A549 treated with CpdA at 1 μM for 4 hours (cell line): ENCODE measurements at places on chromosomes 5 and 9. TPM values are rescaled to one million over a fixed set of nuclear protein-coding genes. Genes with fewer than 3 reads are reported as not detected.

Gene LCN2
- total RNA-seq = 1.0 to 5.7 TPM (median 3.3 TPM) in 5 replicates

Gene JAKMIP2
- not detected in 5 replicates for total RNA-seq

Gene DBH
- not detected in 5 replicates for total RNA-seq

Gene SPOCK1
- 13.4 to 19.8 TPM (median 18.7 TPM) in 5 replicates for total RNA-seq

Gene PLAA
- total RNA-seq = 31.3 to 44.3 TPM (median 32.1 TPM) in 5 replicates

Gene ZNF367
- total RNA-seq = 5.1 to 6.3 TPM (median 5.8 TPM) in 5 replicates

Gene PLPPR1
- not detected in 5 replicates for total RNA-seq

Gene UGCG
- 16.3 to 22.7 TPM (median 17.8 TPM) in 5 replicates for total RNA-seq

Gene NSMF
- 30.9 to 45.8 TPM (median 39.2 TPM) in 5 replicates for total RNA-seq

Gene PCDHGB7
- 0.03 to 0.16 TPM (median 0.07 TPM) in 5 replicates for total RNA-seq

Gene PROB1
- total RNA-seq = 0.27 to 0.33 TPM (median 0.31 TPM) in 5 replicates

Gene CDKN2B-AS1
- total RNA-seq = not detected in 5 replicates

Gene SH2D3C
- total RNA-seq = 0.03 to 0.16 TPM (median 0.13 TPM) in 4 of 5 replicates, not detected in the other

Gene LMNB1
- total RNA-seq = 54.2 to 86.3 TPM (median 62.8 TPM) in 5 replicates

Gene TAF1L
- not detected in 5 replicates for total RNA-seq

Gene SHB
- total RNA-seq = 37.3 to 64.5 TPM (median 57.0 TPM) in 5 replicates

Gene ROPN1L
- 1.9 to 2.7 TPM (median 2.3 TPM) in 5 replicates for total RNA-seq

Gene NUTM2G
- total RNA-seq = not detected in 5 replicates

Gene ELAVL2
- 0.08 to 0.12 TPM in 2 of 5 replicates, not detected in the others for total RNA-seq

Gene SLC36A3
- total RNA-seq = not detected in 5 replicates

Gene TBC1D2
- 8.1 to 11.1 TPM (median 9.2 TPM) in 5 replicates for total RNA-seq

Gene BTNL3
- total RNA-seq = not detected in 5 replicates

Gene AQP3
- 9.5 to 17.4 TPM (median 13.3 TPM) in 5 replicates for total RNA-seq

Gene TAF11L5
- total RNA-seq = not detected in 5 replicates

Gene ANKRD31
- 0.03 to 0.12 TPM (median 0.07 TPM) in 5 replicates for total RNA-seq

Gene PCDHB16
- total RNA-seq = 0.05 to 0.10 TPM (median 0.08 TPM) in 4 of 5 replicates, not detected in the other

Gene PCDHGB6
- 0.06 to 0.12 TPM (median 0.09 TPM) in 4 of 5 replicates, not detected in the other for total RNA-seq

Gene NXNL2
- total RNA-seq = 0.54 to 1.2 TPM (median 0.95 TPM) in 5 replicates

Gene CDH6
- total RNA-seq = 0.12 to 0.33 TPM (median 0.19 TPM) in 5 replicates

Gene TYRP1
- 0.03 TPM in 1 of 5 replicates, not detected in the others for total RNA-seq

Gene PCDHB8
- 0.24 to 0.42 TPM (median 0.37 TPM) in 5 replicates for total RNA-seq

Gene CCDC183
- 0.20 to 0.83 TPM (median 0.45 TPM) in 5 replicates for total RNA-seq

Gene SV2C
- not detected in 5 replicates for total RNA-seq

Gene NTNG2
- 1.8 to 5.9 TPM (median 2.8 TPM) in 5 replicates for total RNA-seq

Gene AMBP
- 5.2 to 9.8 TPM (median 8.2 TPM) in 5 replicates for total RNA-seq

Gene SH3GL2
- 0.03 to 0.15 TPM (median 0.11 TPM) in 4 of 5 replicates, not detected in the other for total RNA-seq
